ENCODE measurements at places on chromosomes 6 and 20. TPM values are rescaled to one million over a fixed set of nuclear protein-coding genes. Genes with fewer than 3 reads are reported as not detected.

The LTB gene
- 0.28 TPM for total RNA-seq

The CRISP3 gene
- total RNA-seq, result not detected

The RGS17 gene
- total RNA-seq, result 9.3 TPM

The MAK gene
- not detected for total RNA-seq

The TFAP2C gene
- not detected for total RNA-seq

The GSTA2 gene
- not detected for total RNA-seq

The TAF8 gene
- 11.9 TPM for total RNA-seq

The CGA gene
- 0.28 TPM for total RNA-seq

The RAB44 gene
- under 0.01 TPM for total RNA-seq

The LGSN gene
- under 0.01 TPM for total RNA-seq

The PSORS1C2 gene
- not detected for total RNA-seq

The HLA-DRB1 gene
- 3.7 TPM for total RNA-seq

The MAPK13 gene
- 26.5 TPM for total RNA-seq

The KCNS1 gene
- total RNA-seq, result 0.58 TPM

The MACROD2 gene
- total RNA-seq, result under 0.01 TPM

The CD93 gene
- total RNA-seq, result 2.8 TPM

The LY6G6D gene
- not detected for total RNA-seq

Measured in regular cardiac myocyte (primary cell).